Foreskin keratinocyte (primary cell): ENCODE measurements at places on chromosomes 5 and 9.

- DNase-seq = no peak
These were observed 130.5 kb upstream of the CPEB4 start for GRCh38 chr5:173757403-173758209.

- no peak for DNase-seq
These were observed 24.1 kb upstream of the RPL26L1 start for GRCh38 chr5:172935096-172935495.

DNA sequence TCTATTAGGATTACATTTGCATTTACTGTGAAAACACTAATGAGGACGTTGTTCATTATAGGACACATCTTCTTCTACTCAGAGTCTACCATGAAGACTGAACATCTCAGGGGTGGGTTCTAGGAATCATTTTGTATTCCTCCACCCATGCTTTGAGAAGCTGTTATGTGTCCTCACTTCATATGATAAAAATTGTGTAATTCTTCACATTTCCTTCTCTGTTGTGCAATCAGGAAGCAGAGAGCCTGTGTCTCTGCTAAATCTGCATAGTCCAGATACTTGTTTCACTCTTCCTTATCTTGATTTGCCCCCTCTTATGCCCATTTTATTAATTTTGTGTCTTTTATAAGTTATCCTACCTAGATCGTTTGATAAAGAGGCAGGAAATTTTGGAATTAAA is 97.8 kb upstream of the IQGAP2 start:
- DNase-seq = no peak

DNA sequence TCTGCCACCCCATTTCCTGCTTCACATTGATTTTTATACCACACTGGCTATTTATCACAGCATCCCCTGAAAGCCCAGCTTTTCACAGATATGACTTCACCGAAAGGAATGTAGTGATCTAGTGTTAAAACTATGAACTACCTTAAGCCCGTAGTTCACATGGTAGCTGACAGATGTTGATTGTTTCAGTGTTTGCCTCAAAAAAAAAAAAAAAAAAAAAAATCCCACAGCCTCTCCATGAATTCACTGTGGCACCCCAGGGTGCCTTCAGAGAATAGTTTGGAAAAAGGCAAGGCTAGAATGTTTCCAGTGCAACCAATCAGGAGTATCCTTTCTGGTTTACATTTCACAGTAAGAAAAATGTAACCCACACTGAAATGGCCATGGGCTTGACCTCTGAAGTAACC is 37.1 kb downstream of the GLIS3 start:
- peak; percentile 93 for DNase-seq

GRCh38 chr5:142182840-142183239 is 74.3 kb downstream of the NDFIP1 start:
- DNase-seq = no peak

GRCh38 chr5:178224403-178224802 is 8.2 kb downstream of the PHYKPL start:
- DNase-seq = no peak

- no peak for DNase-seq
These were observed 35.4 kb downstream of the ACTL7A start for GRCh38 chr9:108897324-108898096.

DNA sequence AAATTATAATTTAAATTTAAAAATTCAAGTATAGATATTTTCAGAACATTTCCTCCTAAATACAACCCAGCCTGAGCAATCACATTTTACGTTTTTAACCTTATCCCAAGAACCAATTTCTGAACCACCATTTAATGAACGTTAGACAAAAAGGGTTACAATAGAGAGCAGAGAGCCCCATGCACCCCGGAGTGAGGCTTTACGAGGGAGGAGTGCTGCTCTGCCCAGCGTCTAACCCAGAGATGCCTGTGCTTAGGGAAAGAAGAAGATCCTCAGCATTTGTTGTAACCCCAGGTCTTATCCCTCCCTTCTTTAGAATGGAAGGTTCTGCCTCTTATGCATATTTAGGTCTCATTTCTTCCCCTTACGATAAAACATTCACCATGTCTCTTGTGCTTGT is 169.1 kb downstream of the ICE1 start:
- DNase-seq = no peak

- peak; percentile 64 for DNase-seq
These were observed 229.8 kb downstream of the FANCC start for GRCh38 chr9:95087659-95088242.

- DNase-seq = no peak
These were observed 6.2 kb downstream of the GZMA start for GRCh38 chr5:55108661-55109060.

- DNase-seq = no peak
These were observed 938 bp downstream of the NINJ1 start for GRCh38 chr9:93132946-93133680.

GRCh38 chr5:81601919-81602318 is 149.0 kb downstream of the SSBP2 start:
- DNase-seq = no peak

GRCh38 chr9:130372057-130372456 is 72.7 kb upstream of the ASS1 start:
- peak; percentile 15 for DNase-seq

GRCh38 chr9:84691634-84692033 is 22.1 kb downstream of the NTRK2 start:
- no peak for DNase-seq

- DNase-seq = no peak
These were observed 102.1 kb downstream of the COL23A1 start for GRCh38 chr5:178487911-178488600.

GRCh38 chr9:69332067-69332685 is 7.2 kb downstream of the ENTREP1 start:
- no peak for DNase-seq

- DNase-seq = peak; percentile 12
These were observed 138.6 kb downstream of the ARL15 start for GRCh38 chr5:54171645-54172384.

- no peak for DNase-seq
These were observed 42.0 kb downstream of the SSBP2 start for GRCh38 chr5:81708889-81709288.

DNA sequence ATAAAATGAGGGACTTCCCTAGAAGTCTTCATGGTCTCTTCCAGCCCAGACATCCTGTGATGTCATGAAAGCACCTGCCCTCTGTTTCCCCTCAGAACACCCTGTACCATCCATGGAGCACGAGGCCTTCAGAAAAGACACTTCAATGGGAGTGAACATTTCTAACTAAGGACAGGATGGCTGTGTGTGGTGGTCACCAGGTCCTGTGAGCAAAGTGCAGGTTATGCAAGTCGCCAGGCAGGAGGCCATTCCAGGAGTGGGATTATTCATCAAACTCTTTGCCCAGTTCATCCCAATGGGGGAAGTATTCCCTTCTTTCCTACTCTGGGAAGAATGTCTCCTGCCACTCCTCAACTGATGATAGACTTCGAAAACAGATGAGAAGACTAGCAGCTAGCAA is 80.5 kb downstream of the SLC1A3 start:
- no peak for DNase-seq

GRCh38 chr5:1310118-1310517 is 15.2 kb upstream of the TERT start:
- no peak for DNase-seq

DNA sequence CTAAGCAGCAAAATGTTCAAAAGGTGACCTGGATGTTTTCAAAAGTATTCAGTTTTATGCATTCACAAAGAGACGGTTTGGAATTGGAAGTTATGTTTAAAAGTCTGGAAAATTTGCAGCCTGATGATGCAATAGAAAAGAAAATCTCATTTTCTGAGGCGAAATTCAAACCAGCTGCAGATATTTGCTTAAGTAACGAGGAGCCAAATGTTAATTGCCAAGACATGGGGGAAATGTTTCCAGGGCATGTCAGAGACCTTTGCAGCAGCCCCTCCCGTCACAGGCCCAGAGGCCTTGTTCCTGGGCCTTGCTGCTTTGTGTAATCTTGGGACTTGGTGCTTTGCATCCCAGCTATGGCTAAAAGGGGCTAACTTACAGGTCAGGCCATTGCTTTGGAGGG is 228.2 kb downstream of the MAN2A1 start:
- DNase-seq = no peak
